Activated CD4-positive, alpha-beta memory T cell treated with anti-CD3 and anti-CD28 coated beads for 36 hours (primary cell): ENCODE measurements at places on chromosomes 6 and 20. TPM values are rescaled to one million over a fixed set of nuclear protein-coding genes. Genes with fewer than 3 reads are reported as not detected.
A peak's percentile ranks its signal among the peaks of the same experiment; 100 is the strongest.

The NOX3 gene
- total RNA-seq, result not detected

GRCh38 chr6:149440735-149441671, 40.9 kb downstream of the SUMO4 start:
- peak; percentile 6 for DNase-seq

DNA sequence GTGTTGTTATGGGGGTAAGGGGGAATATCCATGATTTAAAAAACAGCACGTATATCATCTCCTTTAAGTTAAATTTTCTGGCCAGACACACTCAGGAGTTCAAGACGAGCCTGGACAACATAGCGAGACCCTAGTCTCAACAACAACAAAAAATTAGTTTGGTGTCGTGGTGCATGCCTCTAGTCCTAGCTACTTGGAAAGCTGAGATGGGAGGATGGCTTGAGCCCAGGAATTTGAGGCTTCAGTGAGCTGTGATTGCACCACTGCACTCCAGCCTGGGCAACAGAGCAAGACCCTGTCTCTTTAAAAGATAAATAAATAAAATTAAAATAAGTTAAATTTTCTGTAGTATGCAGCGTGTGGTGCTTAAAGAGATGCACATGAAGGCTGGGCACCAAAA, 31.5 kb upstream of the SRSF6 start:
- DNase-seq, result no peak

The ARG1 gene
- not detected for total RNA-seq

The GPR6 gene
- total RNA-seq, result not detected

- DNase-seq, result no peak
Measured at GRCh38 chr6:158256746-158257424, 55.4 kb upstream of the TULP4 start.

- DNase-seq, result peak; percentile 85
Measured at GRCh38 chr6:136643850-136644596, 93.8 kb upstream of the MAP7 start.

DNA sequence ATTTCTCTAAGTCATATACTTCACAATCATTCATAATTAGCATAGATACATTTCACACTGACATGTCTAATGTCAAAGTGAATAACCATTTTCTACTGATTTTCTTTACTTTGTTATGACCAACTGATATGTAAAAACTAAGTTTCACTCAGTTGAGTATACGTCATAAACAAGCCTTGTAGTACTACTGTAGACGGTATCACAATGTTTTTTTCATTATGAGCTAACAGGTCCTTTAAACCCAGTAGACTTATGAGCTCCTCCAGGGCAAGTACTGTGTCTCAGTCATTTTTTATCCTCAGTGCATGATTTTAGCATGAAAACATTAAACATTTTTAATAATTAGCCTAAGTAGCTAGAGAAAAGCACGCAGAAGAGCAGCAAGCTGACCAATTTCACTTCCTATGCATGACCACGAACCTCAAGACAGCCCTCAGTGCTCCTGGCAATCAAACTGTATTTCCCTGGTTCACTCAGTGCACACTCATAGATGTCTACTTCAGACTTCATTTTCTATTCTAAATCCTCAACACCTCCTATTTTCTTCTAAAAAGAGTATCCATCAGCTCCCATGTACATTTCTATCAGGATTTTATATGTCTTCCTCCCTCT, 32.0 kb upstream of the TFAP2D start:
- DNase-seq, result no peak

- DNase-seq, result no peak
Measured at GRCh38 chr20:38932457-38933120, 6.4 kb downstream of the FAM83D start.

DNA sequence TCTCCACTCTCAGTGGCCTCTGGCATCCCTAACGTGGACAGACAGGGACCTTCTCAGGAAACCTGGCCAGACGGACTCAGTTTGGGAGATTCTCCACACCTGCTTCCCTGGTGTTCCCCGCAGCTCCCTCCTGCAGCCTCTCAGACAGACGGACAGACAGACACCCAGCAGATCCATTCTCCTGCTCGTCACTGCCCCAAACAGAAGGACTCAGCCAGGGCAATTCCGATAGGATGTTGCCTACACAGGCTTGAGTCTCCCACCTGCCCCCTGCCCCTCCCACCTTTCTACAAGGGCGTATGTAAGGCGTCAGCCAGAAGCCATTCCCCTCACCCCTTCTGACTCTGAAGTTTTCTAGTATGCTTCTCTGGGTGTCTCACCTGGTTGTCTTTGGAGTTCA, 428 bp downstream of the CCM2L start:
- DNase-seq, result no peak

The NKAIN4 gene
- not detected for total RNA-seq

- DNase-seq, result no peak
Measured at GRCh38 chr6:38573801-38574395, 65.8 kb downstream of the BTBD9 start.

The KHDRBS2 gene
- not detected for total RNA-seq

- no peak for DNase-seq
Measured at GRCh38 chr6:106142876-106143431, 56.8 kb downstream of the PRDM1 start.

DNA sequence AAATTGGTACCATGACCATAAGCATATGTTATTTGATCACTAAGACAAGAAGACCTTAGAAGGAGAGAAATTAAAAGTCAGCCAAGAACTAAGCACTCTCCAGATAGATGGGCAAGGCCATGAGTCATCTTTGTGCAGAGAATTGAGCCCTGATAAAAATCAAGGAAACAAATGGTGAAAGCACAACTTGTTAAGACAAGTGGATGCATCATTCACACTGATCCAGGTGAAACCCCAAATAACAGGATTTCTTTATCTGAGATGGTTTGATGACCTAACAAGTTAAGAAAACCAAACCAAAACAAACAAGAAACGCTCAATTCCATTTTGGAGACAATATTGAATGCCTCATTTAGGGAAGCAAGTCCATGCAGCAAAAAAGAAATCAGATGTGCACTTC, 121.6 kb downstream of the ADAT2 start:
- no peak for DNase-seq

DNA sequence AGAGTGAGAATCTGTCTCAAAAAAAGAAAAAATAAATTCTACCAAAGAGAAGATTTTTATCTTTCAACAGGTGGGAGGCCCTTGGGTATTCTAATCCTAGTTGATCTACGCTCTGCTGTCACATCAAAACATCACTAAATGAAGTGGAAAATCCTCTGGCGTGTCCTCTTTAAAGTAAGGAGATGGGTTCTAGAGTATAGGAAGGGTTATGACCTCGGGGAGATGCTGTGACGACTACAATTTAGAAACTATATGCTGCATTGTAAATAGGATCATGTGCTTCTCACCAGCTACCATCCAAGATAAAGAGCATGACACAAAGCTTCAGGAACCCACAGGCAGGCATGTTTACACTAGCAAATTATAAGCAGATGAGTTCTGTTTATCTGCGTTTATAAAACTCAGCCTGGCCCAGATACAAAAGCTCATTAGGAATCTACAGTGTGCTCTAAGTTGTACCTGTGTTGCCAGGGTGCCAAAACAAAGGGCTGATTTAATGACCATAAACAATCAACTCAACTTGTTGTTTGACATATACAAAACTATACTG, 197.1 kb upstream of the PLN start:
- no peak for DNase-seq

- DNase-seq, result no peak
Measured at GRCh38 chr6:161436106-161436876, 162.4 kb upstream of the AGPAT4 start.

DNA sequence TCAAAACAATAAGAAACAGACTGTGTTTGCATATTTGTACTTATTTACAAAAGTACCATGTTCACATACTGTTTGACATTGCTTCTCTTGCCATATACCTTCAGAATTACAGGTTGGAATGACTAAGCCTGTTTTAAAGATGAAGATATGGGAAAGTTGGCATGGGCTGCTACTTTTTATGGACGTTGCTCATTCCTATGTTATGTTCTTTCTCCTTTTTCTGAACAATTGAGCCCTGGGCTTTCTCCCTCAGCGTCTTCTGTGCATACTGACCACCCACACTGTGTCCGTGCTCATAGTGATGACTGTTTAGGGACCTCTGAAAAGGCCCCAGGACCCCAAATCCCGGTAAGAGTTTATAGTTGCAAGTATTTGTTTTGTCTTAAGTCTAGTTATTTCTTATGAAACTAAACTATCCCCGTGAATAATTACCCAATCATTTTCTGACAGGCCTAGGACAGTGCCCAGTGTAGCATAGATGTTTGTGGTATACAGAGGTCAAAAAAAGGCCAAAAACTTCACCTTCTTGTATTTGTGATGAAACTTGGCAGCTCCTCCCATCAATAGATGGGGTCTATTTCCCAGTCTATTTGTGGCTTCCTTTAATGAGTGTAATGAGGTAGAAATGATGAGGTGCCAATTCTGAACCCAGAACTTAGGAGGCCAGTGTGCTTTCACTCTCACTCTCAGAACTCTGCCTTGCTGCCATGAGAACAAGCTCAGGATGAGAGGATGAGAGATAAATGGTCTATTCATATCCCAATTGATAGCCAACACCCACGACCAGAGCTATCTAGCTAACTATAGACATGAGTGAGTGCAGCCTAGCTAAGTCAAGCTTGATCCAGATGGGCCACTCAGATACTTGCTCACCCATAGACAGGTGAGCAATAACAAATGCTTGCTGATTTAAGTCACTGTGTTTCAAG, 40.9 kb downstream of the GSTA4 start:
- no peak for DNase-seq

DNA sequence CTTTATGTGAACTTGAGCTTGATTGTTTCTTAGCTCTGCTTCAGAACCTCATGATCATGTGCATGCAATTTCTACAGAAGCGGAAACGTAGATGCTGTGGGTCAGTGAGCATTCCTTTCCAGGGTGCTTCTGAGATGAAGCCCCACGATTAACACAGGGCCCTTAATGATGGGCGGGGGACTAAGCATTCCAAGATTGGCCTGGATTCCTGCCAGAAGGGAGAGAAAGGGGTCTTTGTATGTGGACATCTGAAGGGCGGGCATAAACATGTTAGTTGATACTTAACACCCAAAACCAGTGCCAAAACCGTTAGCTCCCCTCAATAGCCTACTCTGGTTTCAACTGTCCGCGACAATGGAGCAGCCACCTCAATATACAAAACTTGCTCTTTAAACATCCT, 46.9 kb upstream of the POU3F2 start:
- DNase-seq, result no peak
